Aorta (tissue), 5 donors: ENCODE measurements at places on chromosomes 12 and 14. TPM values are rescaled to one million over a fixed set of nuclear protein-coding genes. Genes with fewer than 3 reads are reported as not detected.

GRCh38 chr14:102125546-102125945, 14.2 kb upstream of the WDR20 start:
- DNase-seq, result no peak

GRCh38 chr14:31879661-31880348, 197.3 kb upstream of the ARHGAP5 start:
- DNase-seq, result no peak

DNA sequence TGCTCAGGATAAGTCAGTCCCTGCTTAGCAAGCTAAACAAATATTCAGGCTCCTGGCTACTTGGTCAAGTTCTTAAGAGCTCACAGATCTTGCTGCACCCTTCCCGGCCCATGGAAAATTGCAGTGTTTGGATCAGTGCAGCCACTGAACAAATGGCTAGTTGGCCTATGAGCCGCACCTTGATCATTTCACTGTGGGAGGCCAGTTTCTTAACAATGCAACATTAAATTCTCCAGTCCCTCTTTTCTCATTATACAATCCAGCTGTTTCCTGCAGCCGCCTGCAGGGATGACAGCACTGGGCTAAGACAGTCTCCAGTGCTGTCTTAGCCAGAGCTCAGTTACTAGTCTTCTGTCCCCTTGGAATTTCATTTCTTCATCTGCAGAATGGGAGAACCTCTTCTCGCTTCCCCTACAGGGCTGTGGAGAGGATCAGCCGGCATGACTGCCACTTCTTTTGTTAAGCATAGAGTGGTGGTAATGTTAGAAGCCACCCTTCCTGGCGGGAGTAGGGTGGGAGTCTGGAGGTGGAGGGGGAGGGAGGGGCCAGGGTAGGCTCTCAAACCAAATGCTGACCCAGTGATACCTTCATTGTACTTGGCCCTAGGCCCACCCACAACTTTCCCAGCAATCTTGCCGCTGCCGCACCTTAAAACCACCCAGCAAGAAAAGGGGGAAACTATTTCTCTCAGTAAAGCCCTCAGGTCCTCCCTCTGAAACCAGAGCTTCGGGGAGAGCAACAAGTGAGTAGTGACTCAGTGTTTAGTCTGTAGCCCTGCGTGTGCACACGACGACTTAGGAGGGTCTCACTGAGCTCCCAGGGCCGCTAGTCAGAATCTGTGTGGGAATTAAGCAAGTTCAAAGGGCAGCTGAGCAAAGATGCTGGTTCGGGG, 145.7 kb downstream of the NUAK1 start:
- DNase-seq, result no peak

Gene ALDH1L2
- 17.2 TPM for total RNA-seq

DNA sequence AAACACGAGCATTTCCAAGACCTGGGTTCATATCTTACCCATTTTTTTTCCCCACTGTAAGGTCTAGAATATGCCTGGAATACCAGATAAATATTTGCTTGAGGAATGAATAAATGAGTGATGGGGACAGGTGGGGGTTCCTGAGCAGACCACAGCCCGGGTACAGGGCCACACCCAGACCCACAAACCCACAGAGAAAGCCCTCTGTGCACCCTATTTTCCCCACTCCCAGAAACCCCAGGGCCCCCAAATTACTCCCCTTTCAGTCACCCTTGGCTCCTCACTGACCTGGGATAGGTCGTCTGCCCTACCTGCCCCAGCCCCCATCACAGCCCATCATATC, 66.5 kb upstream of the DDX11 start:
- DNase-seq, result no peak

DNA sequence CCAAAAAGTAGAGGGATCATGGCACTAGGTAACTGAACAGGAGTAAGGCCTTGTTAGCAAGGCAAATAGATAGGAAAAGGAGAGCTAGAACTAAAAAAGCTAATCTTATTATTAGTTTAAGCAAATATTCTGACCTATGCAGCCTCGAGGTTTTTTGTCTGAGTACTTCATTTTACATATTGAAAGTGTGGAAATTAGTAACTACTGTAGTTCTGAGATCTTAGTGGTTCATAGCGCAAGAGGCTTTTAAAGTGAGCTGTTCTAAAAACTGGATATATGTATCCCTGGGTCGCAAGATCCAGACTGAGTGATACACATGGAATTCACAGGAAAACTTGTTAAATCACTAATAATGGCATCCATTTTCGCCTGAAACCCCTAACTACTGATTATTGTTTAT, 411.0 kb upstream of the SOX5 start:
- DNase-seq, result no peak

DNA sequence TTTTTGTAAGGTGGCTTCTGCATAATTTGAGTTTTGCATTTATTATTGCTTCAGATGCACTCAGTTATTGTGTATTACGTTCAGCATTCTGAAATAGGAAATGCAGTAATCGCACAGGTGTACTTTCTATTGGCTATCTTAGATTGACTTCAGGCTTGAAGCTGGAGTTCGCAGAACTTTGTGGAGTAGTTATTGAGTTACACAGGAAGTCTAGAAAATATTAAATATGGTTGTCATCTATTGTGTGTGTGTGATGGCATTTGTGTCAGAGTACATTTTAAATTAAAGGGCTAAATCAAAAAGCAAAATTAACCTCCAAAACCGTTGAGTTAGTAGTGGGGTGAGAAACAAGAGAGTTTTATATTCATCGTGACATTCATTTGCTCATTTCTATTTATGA, 2.7 kb downstream of the ARID2 start:
- DNase-seq, result no peak

GRCh38 chr14:101598159-101598558, 36.9 kb downstream of the DIO3 start:
- no peak for DNase-seq

DNA sequence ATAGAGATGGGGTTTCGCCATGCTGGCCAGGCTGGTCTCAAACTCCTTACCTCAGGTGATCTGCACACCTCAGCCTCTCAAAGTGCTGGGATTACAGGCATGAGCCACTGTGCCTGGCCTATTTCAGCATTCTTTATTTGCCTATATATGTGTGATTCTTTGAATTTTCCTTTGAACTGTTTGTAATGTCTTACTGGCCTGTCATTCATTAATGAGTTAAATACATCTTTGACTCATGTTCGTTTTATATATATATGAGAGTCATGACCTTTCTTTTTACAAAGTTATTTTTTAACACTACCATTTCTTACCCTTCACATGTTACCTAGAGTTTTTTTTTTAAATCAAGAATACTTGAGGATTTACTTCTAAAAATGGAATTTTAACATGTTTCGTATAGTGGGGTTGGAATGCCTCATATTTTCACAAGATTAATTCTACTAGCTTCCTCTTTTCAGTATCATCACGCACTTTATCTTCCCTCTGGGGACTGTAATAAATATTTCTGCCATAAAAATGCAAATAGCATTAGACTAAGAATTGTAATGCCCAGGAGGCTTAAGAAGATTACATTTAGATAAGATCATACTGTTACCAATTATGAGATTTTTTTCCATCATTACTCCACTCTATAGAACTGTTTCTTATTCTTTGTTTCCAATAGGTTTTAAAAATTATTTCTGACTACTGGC, 66.7 kb downstream of the NTN4 start:
- DNase-seq, result no peak

GRCh38 chr12:40946612-40947194, 241.4 kb upstream of the PDZRN4 start:
- no peak for DNase-seq

Gene B3GNT4
- not detected for total RNA-seq

Gene XPOT
- total RNA-seq, result 49.7 TPM

Gene NPFF
- total RNA-seq, result not detected

- no peak for DNase-seq
These were observed 37.8 kb upstream of the CRADD start for GRCh38 chr12:93639406-93639805.

DNA sequence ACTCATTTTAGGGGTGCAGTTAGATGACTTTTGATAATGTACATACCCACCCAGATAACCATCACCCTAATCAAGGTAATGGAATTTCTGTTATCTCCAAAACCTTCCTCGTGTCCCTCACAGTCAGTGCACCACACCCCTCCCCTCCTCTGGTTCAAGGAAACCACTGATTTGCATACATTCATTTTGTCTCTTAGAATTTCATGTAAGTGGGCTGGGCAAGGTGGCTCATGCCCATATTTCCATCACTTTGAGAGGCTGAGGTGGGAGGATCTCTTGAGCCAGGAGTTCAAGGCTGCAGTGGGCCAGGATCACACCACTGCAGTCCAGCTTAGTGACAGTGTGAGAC, 15.7 kb downstream of the ADIPOR2 start:
- no peak for DNase-seq

DNA sequence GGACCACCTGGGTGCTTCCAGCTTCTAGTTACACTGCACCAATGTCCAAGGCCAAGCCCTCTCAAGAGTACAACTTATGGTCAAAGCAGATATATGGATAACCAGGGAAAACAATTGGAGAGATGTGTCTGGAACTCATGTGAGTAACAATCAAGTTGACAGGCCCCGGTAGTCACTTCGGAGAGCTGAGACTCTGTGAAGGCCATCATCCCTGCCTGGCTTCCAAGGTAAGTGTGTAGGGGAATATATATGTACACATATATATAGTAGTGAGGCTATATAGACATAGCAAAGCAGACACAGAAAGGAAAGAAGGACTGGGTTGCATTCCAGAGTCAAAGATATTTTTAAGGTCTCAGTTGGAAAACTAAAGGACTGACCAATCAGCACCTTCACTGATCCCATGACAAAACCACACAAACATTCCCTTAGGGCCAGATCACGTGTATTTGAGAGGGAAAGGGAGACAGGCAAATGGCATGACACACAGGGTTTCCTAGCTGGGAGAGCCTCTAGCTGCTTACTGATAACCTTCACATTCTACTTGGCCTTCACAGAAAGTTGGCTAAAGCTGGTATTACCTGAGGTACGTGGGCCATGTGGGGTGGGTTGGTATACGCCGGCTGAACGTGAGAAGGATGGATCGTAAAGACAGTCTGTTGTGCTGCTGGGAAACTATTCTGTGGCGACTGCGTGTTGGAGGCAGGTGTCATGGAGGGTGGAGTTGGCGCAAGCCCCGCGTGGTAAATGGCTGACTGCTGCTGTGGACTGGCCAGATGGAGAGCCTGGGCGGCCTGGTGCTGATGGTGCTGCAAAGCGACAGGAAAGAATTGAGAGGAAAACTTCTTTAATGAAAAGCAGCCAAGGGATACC, 50.0 kb downstream of the SH2B3 start:
- DNase-seq, result no peak

- DNase-seq, result no peak
These were observed 114.0 kb upstream of the SLC38A2 start for GRCh38 chr12:46486588-46486987.

Gene CIDEB
- 13.9 TPM for total RNA-seq

GRCh38 chr12:94942663-94943062, 60.8 kb downstream of the NDUFA12 start:
- no peak for DNase-seq

DNA sequence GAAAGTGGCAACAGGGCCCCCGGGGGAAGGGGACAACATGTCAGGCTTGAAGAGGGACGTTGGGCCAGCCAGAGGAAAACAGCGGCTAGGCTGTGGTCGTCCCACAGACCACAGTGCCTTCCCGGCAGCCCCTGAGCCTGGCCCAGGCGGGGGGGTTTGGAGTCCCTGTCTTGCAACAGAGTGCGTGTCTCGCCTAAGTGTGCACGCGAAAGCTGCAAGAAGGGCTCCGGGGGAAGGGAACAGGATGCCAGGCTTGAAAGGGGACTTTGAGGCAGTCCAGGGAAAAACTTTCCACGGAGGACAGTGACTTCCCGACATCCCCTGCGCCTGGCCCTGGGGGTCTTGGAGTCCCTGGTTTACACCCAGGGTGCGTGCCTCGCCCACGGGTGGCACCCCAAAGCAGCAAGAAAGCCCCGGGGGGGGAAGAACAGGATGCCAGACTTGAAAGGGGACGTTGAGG, 157.5 kb upstream of the ALG10B start:
- no peak for DNase-seq

GRCh38 chr12:43861015-43861839, 25.3 kb downstream of the TMEM117 start:
- DNase-seq, result no peak

GRCh38 chr12:123916729-123917128, 55.9 kb downstream of the CCDC92 start:
- DNase-seq, result peak; percentile 40

Gene ASCL1
- not detected for total RNA-seq

DNA sequence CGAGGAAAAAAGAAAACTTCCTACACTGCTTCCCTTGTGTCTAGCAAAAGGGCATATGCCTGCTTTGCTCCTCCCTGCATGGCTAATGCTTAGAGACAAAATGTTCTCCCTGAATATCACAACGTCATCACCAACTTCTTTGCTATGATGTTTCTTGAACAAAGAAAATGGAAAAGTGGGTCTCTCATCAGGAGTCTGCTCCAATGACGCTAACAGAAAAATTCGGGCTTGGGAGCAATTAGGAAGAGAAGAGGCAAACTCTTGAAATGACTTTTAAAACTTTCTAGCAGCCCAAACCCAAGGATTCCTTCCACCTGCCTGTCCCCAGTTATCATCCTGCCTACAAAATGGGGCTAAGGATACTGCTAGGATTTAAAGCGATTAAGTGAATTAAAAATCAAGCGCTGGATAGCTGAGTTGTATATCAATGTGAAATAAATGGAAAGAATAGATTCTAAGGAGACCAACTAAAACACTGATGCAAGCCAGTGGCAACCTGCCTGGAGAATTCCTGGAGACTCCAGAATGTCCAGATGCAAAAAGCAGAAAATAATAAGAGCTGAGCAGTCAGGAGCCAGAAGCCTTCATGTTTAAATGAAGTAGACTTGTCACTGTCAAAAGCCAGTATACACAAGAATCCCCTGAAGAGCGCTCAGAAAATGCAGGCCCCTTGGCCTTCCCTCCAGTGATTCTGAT, 183.8 kb downstream of the DPF3 start:
- DNase-seq, result no peak

DNA sequence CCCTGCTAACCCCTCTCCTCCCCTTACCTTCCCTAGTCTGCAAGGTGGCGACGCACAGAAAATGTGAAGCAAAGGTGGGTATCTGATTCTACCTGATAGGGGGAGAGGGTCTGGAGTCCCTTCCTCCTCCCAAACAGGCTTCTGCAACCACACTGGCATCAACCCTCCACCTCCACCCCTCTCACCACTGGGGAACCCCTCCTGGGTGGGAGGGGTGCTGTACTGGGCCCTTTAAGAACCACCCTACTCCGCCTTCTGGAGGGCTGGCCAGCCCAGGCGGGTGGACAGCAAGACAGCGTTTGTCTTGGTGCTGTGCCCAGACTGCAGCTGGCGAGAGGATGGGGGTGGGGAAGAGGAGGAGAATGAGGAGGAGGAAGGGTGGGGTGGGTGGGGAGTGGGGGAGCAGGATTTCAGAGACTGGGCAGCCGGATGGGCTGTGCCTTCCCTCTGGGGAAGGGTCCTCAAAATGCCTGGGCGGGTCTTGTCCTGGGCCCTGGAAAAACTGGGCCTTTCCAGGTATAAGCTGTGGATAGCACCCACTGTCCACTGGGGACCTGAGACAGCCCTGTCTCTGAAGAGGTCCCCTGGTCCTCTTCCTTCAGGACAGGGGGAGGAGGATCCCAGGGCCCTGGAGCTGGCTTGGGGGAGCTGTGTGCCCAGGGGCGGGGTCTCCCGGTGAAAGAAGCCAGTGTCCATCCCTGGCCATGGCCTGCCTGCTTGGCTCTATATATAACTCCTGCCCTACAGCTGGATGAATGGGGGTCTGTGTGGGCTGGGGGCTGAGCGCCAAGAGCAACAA, 2.8 kb downstream of the TNS2 start:
- peak; percentile 95 for DNase-seq

Gene HOXC4
- 10.1 TPM for total RNA-seq

Gene RNASE7
- not detected for total RNA-seq

GRCh38 chr14:50813544-50813863, 17.5 kb downstream of the NIN start:
- no peak for DNase-seq

- DNase-seq, result no peak
These were observed 522.9 kb downstream of the NOVA1 start for GRCh38 chr14:26074892-26075291.
